ENCODE measurements at places on chromosomes 7 and 10. TPM values are rescaled to one million over a fixed set of nuclear protein-coding genes. Genes with fewer than 3 reads are reported as not detected.

DNA sequence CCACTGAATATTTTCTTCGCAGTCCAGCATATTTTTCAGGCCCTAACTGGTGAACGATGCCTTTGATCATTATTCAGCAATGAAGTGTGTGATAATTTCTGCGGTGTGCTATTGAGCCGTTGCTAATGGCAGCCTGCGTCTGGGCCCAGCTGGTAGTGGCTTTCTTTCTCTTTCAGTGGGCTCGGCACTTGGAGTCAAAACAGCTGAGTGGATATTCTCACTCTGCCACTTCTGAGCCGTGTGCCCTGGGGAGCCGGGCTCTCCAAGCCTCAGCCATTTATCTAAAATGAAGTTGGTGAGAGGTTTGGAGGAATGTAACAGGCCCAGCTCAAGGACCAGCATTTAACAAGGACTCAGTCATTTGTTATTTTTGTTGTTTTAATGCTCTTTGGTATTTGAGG is 87.5 kb upstream of the IFRD1 start:
- no peaks in the 10 kb centered on the region for H3K4me1 ChIP-seq
- no peak overlapping the region for H3K27ac ChIP-seq
- no peaks in the 10 kb centered on the region for H3K27me3 ChIP-seq
- no peaks in the 10 kb centered on the region for H3K36me3 ChIP-seq
- DNase-seq = no peak

GRCh38 chr7:129017933-129018538 is 36.9 kb downstream of the TNPO3 start:
- H3K4me3 ChIP-seq = no peak overlapping the region
- H3K27me3 ChIP-seq = no peaks in the 10 kb centered on the region
- no peak for DNase-seq
- H3K27ac ChIP-seq = no peak overlapping the region

DNA sequence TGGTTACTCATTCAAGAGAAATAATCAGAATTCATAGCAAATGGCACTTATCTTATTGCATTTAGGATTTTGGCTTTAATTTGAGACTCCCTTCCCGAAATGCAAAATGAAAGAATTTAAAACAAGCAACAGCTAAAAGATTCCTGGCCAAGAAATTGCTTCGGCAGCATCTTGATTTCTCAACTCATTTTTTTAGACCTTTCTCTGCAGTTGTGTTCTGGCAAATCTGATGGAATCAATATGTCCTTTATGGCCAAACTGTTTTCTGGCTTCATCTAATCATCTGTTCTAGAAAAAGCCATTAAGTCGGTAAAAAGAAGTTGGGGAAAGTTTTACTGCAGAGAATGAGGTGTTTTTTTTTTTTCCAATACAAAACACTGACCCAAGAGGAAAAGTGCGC is 172.1 kb downstream of the SLC16A9 start:
- H3K27ac ChIP-seq = no peak overlapping the region
- H3K4me3 ChIP-seq = no peak overlapping the region

Gene MYL10
- polyA plus RNA-seq = not detected

GRCh38 chr10:34775044-34775637 is 40.0 kb downstream of the PARD3 start:
- no peaks in the 10 kb centered on the region for H3K27me3 ChIP-seq
- H3K4me1 ChIP-seq = peaks cover 40% of the 10 kb centered on the region
- H3K4me3 ChIP-seq = no peak overlapping the region
- no peaks in the 10 kb centered on the region for H3K36me3 ChIP-seq

Gene KCNH2
- not detected for polyA plus RNA-seq

DNA sequence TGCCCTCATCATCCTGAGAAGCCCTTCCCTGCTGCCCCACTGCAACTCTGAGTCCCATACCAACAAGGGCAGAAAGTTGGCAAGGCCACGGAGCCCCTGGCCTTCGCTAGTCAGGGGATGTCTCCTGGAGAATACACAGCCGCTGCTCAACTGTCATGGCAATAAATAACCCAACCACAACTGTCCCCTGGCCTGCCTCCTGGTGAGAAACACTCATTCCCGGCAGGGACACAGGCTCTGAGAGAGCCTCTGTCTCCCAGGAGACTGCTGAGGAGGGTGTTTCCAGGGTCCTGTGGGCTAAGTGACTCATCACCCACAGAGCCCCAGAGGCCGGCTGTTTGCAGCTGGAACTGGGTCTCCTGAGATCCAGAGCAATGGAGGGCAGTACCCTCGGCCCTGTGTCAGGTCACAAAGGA is 354.1 kb downstream of the TNS3 start:
- no peak for DNase-seq
- H3K27ac ChIP-seq = no peak overlapping the region
- no peaks in the 10 kb centered on the region for H3K27me3 ChIP-seq
- H3K4me1 ChIP-seq = no peaks in the 10 kb centered on the region
- no peak overlapping the region for H3K4me3 ChIP-seq
- H3K36me3 ChIP-seq = no peaks in the 10 kb centered on the region

Gene ZFAND2A
- polyA plus RNA-seq = 31.1 TPM

All from keratinocyte (primary cell).